ENCODE measurements at places on chromosomes 2 and 18. TPM values are rescaled to one million over a fixed set of nuclear protein-coding genes. Genes with fewer than 3 reads are reported as not detected.

- DNase-seq = no peak
Observed at GRCh38 chr18:44677933-44678332, 2.8 kb upstream of the SETBP1 start.

DNA sequence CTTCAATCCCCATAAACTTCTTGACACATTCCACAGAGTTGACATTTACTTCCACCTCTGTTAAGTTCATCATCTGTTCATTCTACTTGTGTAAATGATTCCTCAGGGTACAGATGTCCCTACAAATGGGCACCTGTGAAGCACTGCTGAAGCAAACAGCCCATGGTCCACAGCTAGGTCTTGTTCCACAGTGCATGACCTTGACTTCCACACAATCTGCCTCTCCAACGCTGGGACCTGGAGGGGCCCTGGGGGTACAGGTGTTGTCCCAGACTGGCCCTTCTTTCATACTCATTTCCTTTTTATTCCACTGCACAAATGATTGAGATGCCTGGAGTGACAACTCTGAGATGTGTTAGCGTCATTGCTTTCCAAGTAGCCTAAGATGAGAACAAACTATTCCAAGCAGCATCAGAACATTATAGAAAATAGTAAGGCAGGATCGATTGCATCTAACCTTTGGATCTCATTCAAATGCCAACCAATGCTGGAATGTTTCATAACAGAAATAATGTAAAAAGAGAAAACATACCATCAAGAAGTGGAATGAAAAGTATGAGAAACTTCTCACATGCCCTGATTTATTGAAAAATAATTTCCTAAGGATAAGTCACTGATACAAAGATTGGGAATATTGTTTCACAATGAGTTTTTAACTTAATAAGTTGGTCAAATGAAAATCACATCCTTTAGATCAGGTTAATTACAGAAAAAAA lies 31.2 kb downstream of the PIEZO2 start:
- no peak for DNase-seq

GRCh38 chr2:193517615-193518014 lies 1322.9 kb upstream of the TMEFF2 start:
- no peak for DNase-seq

GRCh38 chr2:69171897-69172525 lies 159.0 kb downstream of the ANTXR1 start:
- no peak for DNase-seq

GRCh38 chr2:3324036-3324386 lies 53.6 kb downstream of the EIPR1 start:
- no peak for DNase-seq

- no peak for DNase-seq
Observed at GRCh38 chr2:69779258-69780001, 37.5 kb downstream of the ANXA4 start.

- DNase-seq = peak; percentile 55
Observed at GRCh38 chr2:120109186-120110061, 96.5 kb downstream of the EPB41L5 start.

- DNase-seq = no peak
Observed at GRCh38 chr2:191241418-191241817, 3.8 kb upstream of the MYO1B start.

DNA sequence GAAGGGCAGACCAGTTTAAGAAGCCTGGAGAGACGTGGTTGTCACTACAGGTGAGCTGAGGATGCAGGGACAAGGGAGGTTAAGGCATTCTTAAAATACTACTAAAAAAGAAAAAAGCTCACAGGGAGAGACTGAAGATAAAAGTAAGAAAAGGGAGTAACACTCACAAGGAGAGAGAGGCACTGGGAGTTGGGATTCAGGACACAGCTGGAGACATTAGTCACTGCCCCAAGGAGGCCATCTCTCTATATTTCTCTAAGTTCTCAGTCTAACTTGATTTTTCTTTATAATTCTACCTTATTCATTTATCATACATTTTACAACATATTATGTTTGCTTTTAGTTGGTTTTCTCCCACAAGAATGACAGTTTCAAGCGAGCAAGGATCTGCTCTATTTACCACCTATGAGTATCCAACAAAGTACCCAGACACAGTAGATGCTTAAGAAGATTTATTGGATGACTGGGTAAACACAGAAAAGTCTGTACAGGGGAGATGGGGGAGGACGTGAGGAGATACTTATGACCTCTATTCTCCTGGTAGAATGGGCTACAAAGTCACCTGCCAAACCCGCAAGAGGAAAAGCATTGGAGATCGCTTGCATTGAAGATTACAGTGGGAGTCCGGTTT lies 2.2 kb downstream of the SERPINE2 start:
- no peak for DNase-seq

DNA sequence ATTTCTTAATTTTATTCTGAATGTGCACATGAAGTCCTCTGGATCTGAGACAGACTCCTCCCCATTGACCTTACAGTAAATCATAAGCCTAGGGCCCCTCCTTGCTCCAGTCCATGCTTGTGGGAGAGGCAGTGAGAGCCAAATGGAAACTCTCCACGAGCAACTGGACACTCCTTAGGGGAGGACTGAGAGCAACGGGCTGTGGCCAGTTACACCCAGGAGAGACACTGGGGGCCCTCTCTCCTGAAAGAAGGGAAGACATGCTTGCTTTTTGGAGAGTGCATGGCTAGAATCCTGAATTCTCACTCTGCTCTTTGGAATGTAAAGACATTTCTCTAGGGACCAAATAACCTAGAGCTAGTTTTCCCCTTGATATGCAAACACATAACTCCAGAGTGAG lies 49.0 kb upstream of the BIN1 start:
- no peak for DNase-seq

Gene FSHR
- total RNA-seq = not detected

Gene ACTR2
- total RNA-seq = 306 TPM

Gene STEAP3
- 0.22 TPM for total RNA-seq

Gene ONECUT2
- not detected for total RNA-seq

Gene PDCD1
- 39.3 TPM for total RNA-seq

Data from CD8-positive, alpha-beta memory T cell (primary cell).